Muscle of leg (tissue), 16 donors: ENCODE measurements at places on chromosomes 5 and 9.

DNA sequence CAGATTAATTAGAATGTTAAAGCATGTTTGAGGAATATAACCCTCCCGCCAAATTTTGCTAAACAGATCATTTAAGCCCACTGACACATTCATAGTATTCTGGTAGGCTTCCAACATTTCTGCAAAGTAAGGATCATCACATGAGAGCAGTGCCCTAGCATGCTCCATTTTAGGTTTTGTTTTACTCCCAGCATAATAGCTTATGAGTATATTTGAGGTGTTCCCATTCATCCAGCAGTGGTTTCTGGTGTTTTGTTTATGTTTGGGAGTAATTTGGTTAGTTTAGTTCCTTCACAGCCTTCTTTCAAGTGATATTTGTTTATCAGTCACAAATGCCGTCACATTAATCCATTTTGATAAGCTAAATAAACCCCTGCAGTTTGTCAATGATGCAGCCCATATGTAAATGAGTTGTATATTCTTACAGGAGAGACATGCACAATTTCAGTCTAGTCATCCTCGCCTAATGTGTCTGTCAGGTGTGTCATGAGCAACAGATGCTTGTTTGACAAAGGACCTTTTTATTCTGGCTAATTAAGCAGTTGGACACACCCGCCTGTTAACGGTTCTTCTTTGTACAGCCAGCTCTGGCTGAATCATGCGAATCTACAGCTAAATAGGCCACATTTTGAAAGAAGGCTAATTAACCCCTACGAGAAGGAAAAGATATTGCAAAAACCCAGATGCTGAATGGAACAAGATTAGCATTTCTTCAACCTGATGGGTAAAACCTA, 124.4 kb downstream of the RFX3 start:
- DNase-seq: peak; percentile 11

- no peak for DNase-seq
Observed at GRCh38 chr5:60366489-60366888, 333.5 kb downstream of the DEPDC1B start.

GRCh38 chr5:139388198-139388821, 1.4 kb downstream of the MZB1 start:
- DNase-seq: no peak

DNA sequence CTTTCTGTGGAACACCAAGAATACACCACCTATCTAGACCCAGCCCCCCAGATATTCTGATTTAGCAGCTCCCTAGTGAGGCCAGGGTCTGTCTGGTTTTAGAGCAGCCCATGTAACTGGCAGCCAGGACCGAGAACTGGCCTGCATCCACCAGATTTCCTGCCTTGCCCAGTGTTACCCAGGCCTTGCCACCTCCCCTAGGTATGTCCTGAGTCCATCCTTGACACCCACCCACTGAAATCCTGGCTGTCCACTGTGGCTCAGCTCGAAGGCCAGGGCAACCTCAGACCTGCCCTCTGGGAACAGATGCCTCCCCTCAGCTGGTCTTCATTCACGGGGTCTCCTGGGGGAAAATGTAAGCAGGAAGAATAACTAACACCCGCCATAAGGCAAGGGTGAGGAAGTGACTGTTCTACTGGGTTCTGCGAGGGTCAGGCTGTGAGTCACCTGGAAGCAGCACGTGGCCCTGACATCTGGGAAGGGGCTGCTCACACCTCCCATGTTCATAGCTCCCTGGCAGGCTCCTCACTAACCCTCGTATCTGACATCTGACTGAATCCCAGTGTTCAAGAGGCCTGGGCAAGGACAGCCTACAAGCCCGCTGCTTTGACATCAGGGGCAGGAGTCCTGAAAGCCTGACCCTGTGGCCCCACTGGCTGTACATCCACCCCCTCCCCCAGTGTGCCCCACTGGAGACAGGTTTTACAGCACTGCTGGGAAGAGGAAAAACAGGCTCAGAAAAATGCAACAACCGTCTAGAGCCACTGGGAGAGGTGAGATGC, 72.7 kb downstream of the SEMA4D start:
- DNase-seq: no peak

- DNase-seq: peak; percentile 72
Observed at GRCh38 chr9:96649620-96650324, 5.3 kb downstream of the PRXL2C start.

- DNase-seq: no peak
Observed at GRCh38 chr9:100056561-100056960, 42.2 kb downstream of the ERP44 start.

- peak; percentile 46 for DNase-seq
Observed at GRCh38 chr5:78008356-78008967, 232.3 kb upstream of the TBCA start.

DNA sequence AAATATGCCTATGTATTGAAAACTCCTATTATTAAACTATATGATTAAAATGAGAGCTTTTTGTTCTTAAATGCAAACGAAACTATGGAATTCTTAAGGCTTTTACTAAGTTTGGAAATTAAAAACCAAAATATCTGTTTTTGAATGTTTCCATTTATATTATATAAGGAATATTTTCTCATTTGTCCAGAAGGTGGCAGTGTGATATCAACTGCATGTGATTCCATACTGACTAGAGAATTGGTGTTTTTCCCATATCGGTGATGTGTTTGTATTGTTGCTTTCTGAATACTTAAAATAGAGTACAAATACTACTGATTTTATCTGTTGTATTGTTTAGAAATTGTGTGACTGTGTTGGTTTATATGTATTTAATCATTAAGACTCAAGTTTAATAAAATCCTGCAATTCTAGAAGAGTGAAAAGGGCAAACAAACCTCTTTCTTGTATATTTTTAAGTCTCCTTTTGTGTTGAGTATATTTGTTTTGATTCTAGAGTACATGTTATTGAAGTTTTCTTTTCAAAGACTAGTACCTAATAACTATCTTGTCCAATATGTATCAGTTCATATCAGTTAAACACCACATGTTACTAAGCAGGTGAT, 320.8 kb downstream of the CCDC171 start:
- peak; percentile 86 for DNase-seq

DNA sequence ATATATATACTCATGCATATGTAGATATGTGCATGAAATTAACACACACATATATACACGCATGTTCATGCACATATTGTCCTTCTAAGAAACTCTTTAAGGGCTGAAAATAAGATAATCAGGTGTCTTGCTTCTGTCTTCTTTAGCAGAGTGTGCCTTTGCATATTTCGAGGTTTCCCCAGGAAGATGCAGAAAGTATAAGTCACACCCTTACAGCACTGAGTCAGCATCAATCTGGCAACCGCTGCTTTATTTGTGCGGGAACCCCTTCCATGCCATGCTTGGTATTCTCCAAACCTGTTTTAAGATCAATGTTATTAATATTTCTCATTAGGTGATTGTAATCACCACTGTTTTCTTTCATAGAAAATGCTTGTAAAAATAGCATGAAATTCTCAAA, 557.9 kb downstream of the CAAP1 start:
- no peak for DNase-seq

DNA sequence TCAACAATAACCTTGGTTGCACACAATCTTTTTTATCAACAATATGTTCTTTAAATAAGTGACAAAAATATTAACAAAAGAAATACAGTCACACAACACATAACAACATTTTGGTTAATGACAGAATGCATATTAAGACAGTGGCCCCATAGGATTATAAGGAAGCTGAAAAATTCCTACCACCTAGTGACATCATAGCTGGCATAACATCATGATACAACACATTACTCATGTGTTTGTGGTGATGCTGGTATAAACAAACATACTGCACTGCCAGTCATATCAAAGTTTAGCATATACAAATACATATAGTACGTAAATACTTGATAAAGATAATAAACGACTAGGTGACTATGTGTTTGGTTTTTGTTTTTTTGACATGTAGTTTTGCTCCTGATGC, 344.8 kb upstream of the POU5F2 start:
- no peak for DNase-seq

DNA sequence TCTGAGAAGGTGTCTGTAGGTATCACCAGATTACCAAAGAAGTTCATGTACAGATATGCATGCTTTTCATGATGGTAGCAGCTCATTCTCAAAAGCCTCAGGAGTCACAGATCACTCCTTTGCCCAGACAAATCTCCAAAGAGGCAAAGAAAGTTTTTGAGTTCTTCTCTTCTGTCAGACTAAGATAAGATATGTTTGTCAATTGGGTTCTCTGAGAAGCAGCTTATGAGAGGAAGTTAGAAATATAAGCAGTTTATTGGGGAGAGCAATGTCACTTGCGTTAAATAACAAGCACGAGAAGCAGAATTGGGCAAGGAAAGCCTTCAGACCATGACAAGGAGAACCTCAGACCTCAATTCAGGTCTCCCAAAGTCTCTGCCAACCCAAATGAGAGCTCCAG, 219.2 kb upstream of the KLF4 start:
- DNase-seq: no peak

- DNase-seq: no peak
Observed at GRCh38 chr5:94793113-94793815, 174.8 kb downstream of the SLF1 start.

GRCh38 chr5:88860501-88860900, 22.5 kb downstream of the MEF2C start:
- no peak for DNase-seq

- DNase-seq: no peak
Observed at GRCh38 chr5:11390291-11390767, 513.9 kb downstream of the CTNND2 start.
